ENCODE measurements at places on chromosomes 6 and 20.
A peak's percentile ranks its signal among the peaks of the same experiment; 100 is the strongest.

GRCh38 chr6:111228094-111228493 lies 140.8 kb downstream of the SLC16A10 start:
- no peak for DNase-seq

DNA sequence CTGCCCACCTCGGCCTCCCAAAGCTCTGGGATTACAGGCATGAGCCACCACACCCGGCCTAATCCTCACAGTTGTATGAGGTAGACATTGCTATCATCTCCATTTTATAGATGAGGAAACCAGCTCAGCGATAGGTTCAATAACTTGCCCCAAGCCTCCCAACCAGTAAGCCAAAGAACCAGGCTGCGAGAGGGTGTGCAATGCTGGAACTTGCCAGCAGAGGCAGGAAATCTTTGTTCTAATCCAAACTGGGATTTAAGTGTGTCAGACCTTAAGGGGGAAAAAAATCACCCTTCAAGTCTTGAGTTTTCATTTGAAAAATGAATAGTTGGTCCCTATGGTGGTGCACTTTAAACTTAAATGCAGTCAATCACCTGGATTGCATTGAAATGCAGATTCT lies 20.1 kb upstream of the RNGTT start:
- no peak for DNase-seq

- no peak for DNase-seq
Measured at GRCh38 chr6:1075444-1075843, 236.5 kb upstream of the FOXQ1 start.

DNA sequence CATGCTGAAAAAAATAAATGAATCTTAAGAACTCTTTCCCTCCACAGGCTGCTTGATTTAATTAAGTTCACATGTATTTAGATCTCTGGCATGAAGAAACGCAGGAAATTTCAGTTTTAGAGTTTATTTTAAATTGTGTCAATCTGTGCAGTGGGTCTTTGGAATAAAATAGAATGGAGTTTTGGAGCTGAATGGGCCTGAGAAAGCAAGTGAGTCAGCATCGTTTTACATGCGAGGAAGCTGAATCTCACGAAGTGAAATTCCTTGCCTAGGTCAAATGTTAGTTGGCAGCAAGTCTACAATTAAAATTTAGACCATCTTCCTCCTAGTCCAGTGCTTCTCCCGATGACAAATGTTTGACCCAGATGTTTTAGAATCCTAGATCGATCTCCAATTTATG lies 22.4 kb downstream of the MAP7 start:
- DNase-seq = no peak

- DNase-seq = peak; percentile 31
Measured at GRCh38 chr20:42083280-42083679, 465.1 kb upstream of the CHD6 start.

DNA sequence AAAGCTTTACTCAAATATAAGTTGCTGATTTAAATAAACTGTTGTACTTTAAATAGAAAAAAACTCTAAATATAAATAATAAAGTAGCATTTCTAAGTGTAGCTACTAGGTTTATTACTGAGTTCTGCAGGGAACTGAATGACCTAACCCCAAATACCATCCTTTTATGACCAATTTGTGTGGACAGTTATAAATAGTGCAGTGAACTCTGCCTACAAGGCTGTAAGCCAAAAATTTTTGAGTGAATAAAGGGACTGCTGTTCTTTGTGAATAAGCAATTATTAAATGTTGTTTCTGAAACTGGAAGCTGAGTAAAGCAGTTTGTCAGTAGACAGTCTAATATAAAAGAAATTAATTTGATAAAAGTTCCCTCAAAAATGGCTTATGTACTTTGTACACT lies 90.8 kb upstream of the ELOVL5 start:
- no peak for DNase-seq

DNA sequence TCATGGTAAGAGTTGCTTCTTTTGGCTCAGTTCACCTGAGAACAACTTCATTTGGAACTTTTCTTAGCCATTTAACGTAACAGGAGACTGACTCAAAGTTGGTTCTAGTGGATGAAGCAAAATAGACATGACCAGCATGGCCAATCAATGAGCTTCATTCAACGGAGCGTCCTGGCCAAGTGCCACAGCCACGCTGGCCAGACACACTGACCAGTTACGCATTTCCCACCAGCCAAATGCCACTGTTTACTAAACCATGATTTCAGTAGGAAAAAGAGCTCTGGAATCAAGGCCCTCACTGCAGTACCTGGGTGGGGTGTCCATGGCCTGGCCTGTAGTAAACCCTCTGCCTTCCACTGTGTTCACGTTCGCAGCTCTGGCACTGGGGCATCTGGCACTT lies 80.4 kb downstream of the POPDC3 start:
- no peak for DNase-seq

All from NCI-H774 (cell line).